Esophagus muscularis mucosa (tissue), 4 donors: ENCODE measurements at places on chromosomes 2 and 18. TPM values are rescaled to one million over a fixed set of nuclear protein-coding genes. Genes with fewer than 3 reads are reported as not detected.

DNA sequence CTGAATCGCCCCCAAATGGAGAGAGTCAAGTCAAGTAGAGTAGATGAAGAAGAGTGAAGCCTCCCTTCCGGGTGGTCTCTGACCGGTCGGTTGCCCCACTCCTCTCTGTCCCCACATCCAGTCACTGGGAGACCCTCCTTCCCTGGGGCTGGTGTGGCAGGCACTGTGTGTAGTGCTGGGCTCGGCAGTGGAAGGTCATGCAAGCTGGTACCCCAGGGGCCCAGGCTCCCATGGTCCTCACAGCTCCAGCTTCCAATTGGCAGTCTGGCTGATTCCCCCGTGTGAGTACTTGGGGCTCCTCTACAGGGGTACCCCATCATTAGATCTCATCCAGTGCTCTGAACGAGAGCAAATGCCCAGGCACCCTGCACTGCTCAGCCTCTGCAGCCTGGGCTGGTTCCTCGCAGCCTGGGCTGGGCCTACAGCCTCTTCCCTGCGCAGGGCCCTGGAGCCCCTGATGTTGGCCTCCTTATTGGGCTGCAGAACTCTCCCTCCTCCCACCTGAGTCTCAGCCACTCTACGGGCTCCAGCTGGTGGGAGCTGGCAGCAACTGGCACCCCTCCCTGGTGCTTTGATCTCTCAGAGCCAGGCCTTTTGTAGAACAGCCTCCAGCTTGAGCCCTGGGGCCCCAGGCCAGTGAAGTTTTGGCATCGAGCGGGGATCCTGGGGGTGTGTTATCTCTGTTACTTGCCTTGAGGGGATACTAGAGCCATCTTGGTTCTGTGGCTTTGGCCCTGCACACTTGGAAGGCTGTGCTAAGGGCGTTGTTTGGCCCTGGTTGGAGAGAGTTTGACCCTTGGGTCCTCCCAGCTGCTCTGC is 187.8 kb upstream of the HDAC4 start:
- DNase-seq = no peak
- H3K36me3 ChIP-seq = no peaks in the 10 kb centered on the region
- no peaks in the 10 kb centered on the region for H3K4me1 ChIP-seq

GRCh38 chr2:10785260-10785659 is 27.3 kb downstream of the PDIA6 start:
- no peak for DNase-seq
- no peaks in the 10 kb centered on the region for H3K27me3 ChIP-seq
- no peaks in the 10 kb centered on the region for H3K4me1 ChIP-seq
- peaks cover 84% of the 10 kb centered on the region for H3K36me3 ChIP-seq

- H3K27ac ChIP-seq = no peak overlapping the region
- DNase-seq = no peak
- no peaks in the 10 kb centered on the region for H3K27me3 ChIP-seq
- no peaks in the 10 kb centered on the region for H3K36me3 ChIP-seq
- no peak overlapping the region for H3K4me3 ChIP-seq
These were observed 2067.7 kb downstream of the SUCLG1 start for GRCh38 chr2:82391386-82391785.

DNA sequence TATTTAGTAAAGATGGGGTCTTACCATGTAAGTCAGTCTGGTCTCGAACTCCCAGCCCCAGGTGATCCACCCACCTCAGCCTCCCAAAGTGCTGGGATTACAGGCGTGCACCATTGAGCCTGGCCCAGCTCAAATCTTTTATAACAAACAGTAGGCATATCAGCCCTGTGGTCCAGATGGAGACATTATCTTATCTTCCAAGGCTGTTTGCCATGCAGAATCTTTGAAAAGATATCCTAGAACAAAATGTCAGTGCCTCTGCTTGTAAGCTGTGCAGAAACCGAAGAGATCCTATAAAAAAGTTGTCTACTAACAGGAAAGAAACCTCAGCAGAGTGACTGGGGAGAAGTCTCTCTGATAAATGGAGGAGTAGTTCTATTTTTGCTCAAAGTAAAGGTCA is 142.1 kb downstream of the PTH2R start:
- H3K36me3 ChIP-seq = no peaks in the 10 kb centered on the region
- no peak overlapping the region for H3K27ac ChIP-seq
- H3K27me3 ChIP-seq = no peaks in the 10 kb centered on the region
- DNase-seq = no peak
- no peak overlapping the region for H3K4me3 ChIP-seq
- no peaks in the 10 kb centered on the region for H3K4me1 ChIP-seq

GRCh38 chr18:68262690-68263294 is 452.1 kb downstream of the TMX3 start:
- H3K4me1 ChIP-seq = no peaks in the 10 kb centered on the region
- no peak overlapping the region for H3K27ac ChIP-seq

GRCh38 chr2:9556121-9556743 is 602 bp upstream of the ADAM17 start:
- peaks cover 69% of the 10 kb centered on the region for H3K4me1 ChIP-seq
- H3K4me3 ChIP-seq = peak overlapping the region; percentile 84
- H3K27ac ChIP-seq = peak overlapping the region; percentile 98
- no peaks in the 10 kb centered on the region for H3K27me3 ChIP-seq
- no peak for DNase-seq
- H3K36me3 ChIP-seq = no peaks in the 10 kb centered on the region

DNA sequence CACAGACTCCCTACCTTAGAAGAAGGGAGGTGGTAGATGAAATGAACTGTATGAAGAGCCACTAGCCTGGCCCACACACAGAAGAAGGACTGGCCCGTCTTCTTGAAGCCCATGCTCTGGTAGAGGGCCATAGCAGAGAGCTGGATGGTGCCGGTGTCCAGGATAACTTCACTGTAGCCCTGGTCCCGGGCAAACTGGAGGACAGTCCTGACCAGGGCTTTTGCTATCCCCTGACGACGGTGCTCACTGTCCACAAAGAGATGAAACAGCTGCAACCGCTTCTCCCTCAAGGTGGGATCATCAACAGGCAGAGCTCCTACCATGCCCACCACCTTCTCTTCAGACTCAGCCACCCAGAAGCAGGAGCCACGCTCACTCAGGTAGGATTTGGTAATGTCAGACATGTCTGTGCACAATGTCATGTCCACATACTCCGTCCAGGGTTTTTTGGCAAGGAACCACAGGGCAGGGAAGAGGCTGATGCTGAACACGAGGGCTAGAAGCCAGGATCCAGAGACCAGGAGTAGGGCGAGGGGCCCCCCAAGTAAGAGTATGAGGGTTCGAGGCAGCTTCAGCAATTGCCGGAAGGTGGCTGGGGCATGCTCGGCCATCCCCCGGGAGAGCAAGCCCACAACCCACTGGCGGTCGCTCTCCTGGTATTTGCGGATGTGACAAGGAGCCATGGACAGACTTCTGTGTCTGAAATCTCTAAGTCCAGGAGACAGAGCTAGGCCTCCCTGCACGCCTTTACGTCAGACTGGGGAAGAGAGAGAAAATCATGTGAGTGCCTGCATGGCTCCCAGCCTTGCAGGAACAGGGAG is 1.1 kb downstream of the NAT8 start:
- peak; percentile 78 for DNase-seq
- no peak overlapping the region for H3K4me3 ChIP-seq
- no peak overlapping the region for H3K27ac ChIP-seq
- no peaks in the 10 kb centered on the region for H3K27me3 ChIP-seq
- no peaks in the 10 kb centered on the region for H3K36me3 ChIP-seq

DNA sequence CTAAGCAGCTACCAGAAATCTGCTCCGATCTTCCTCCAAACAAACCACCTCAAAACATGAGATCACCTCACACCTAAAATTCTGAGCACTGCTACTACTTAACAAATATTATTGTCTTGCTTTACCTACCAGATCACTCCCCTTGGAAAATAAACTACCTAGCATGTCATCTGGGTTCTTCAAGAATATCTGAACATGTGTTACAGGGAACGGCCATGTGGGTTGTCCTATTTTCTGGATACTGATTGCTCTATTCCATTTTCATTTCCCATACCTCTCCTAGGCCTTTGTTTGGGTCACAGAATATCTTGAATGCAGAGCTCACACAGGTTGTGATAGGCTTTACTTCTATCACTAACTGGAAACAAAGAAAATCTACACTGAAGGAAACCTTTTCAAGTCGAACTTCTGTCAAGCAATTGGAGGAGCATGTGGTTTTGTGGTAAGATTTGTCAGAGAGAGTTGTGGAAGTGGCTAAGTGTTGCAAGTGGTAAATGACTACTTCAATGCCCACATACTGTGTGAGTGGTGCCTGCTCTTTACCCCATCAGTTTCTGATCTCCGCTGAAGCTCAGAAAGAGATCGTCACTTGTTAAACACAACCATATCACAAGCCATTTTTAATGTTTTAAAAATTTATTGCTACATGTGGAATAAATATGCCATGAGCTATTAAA is 739.1 kb upstream of the ZEB2 start:
- H3K27ac ChIP-seq = no peak overlapping the region
- no peak for DNase-seq
- no peak overlapping the region for H3K4me3 ChIP-seq

- no peaks in the 10 kb centered on the region for H3K27me3 ChIP-seq
- no peaks in the 10 kb centered on the region for H3K36me3 ChIP-seq
- DNase-seq = no peak
- no peaks in the 10 kb centered on the region for H3K4me1 ChIP-seq
- H3K27ac ChIP-seq = no peak overlapping the region
These were observed 17.6 kb downstream of the MROH2A start for GRCh38 chr2:233795735-233796171.

- DNase-seq = no peak
- H3K4me3 ChIP-seq = no peak overlapping the region
- peak overlapping the region; percentile 41 for H3K27ac ChIP-seq
- H3K27me3 ChIP-seq = no peaks in the 10 kb centered on the region
These were observed 12.7 kb downstream of the RMC1 start for GRCh38 chr18:23515911-23516546.

Gene DSEL
- total RNA-seq = 8.6 TPM

Gene CAMKMT
- total RNA-seq = 7.5 TPM

Gene ALKAL2
- total RNA-seq = 2.3 TPM

Gene CTNNA2
- 0.80 TPM for total RNA-seq

Gene SNED1
- total RNA-seq = 14.1 TPM

Gene CERKL
- total RNA-seq = not detected

Gene LYG1
- 0.65 TPM for total RNA-seq
